ENCODE measurements at places on chromosomes 5 and 9.

GRCh38 chr5:81788329-81788728 lies 37.4 kb upstream of the SSBP2 start:
- DNase-seq = no peak

DNA sequence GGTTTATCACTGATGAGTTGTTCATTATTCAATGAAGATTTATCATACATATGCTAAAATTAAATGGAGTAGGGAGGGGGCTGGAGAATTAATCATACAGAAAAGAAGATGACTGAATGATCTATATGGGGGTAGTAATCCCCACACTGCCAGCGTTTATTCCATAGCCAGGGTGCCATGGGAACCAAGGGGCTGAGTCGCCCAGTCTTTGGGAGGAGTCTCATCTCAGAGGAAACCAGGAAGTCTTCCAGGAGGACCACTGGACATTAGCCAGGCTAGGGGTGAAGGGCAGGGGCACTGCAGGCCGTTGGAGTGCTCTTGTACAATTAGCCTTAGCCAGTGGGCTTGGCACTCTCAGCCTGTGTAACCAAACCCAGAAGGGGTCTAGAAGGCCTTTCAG lies 226.5 kb downstream of the ARL15 start:
- no peak for DNase-seq

DNA sequence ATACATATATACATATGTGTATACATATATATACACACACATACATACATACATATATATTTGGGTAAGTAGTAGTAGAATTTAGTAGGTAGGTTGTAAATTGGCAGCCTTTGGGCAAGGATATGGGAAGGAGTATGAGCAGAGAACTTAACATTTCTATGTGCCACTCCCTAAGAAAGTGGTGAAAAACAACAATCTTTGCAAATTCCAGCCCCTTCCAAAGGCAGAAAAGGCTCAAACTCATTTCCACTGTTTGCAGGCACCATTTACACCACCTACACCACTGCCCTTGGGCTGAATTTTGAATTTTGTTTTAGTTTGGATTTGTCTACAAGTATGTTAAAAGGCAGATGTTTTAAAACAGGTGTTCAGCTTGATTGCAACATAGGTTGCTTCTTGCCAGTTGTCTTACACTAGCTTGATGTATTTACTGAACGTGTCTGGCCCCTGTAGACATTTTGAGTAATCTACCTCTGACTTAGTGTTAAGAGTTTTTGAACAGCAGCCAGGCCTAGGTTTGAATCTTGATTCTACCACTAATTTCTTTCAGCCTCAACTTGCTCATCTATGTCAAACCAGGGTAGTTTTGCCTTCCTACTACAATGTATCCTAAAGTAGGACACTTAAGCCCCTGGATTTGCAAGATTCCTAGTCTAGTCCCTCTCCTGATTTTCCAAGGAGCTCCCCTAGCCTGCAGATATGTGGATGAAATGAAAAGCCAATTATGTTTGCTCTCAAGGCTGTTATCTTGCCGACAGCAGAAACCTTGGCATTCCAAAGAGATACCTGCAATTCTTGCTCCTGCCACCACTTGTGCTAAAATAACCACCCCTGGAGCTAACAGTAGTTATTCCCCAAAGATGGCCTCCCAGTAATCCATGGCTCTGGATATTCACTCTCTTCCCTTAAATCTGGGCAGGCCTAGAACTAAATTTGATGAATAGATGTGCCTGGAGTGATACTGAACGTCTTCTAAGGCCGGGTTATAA lies 156.2 kb upstream of the SLC44A1 start:
- no peak for DNase-seq

- no peak for DNase-seq
These were observed 1143.8 kb downstream of the MAT2B start for GRCh38 chr5:164649266-164649665.

DNA sequence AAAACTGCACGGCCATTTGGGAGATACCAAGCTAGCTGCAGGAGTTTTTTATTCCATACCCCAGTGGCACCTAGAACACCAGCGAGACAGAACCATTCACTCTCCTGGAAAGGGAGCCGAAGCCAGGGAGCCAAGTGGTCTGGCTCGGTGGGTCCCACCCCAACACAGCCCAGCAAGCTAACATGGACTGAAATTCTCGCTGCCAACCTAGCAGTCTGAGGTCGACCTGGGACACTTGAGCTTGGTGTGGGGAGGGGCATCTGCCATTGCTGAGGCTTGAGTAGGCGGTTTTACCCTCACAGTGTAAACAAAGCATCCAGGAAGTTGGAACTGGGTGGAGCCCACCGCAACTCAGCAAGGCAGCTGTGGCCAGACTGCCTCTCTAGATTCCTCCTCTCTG lies 108.9 kb upstream of the CHD1 start:
- no peak for DNase-seq

GRCh38 chr9:9341203-9341602 lies 1271.6 kb downstream of the PTPRD start:
- no peak for DNase-seq

DNA sequence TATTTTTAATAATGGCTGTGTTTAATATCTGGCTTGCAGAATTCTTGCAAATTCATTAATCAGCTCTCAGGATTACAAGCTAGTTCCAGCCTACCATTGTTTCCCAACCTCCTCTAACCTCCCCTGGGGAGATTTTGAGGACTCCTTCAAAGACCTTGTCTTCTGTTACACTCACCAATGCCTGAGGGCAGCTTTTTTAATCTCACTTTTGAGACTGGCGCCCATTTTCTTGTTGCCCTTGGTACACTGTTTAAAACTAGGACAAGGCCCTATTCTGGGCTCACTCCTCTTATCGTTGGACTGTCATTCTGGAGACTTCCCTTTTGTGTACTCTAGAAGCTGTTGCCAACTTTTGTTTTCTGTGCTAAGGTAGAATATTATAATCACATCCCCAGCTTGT lies 13.6 kb upstream of the EQTN start:
- no peak for DNase-seq

- DNase-seq = no peak
These were observed 208.8 kb downstream of the SAXO1 start for GRCh38 chr9:18824095-18824666.

DNA sequence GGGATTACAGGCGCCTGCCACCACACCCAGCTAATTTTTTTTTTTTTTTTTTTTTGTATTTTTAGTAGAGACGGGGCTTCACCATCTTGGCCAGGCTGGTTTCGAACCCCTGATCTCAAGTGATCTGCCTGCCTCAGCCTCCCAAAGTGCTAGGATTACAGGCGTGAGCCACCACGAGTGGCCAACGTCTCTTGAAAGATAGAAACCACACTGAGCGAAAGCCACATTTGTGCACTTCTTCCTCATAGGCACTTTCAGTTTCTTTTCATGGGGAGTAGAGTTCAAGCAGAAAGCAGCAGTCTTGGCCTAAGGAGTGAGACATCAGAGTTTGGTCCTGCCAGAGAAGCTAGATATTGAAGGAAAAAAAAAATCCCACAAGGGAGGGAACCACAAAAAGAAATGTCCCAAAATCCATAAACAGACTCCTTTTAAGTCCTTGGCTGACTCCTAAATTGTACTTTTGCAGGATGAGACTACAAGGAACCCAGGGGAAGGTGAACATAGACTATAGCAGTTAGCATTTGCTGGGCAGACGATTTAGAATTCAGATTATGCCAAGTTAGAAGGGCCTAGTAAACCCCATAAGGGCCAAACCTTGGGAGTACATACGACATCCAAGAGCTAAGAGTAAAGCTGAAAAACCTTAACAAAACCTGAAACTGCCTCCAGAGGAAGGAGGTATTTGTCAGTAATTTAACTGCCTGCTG lies 43.9 kb upstream of the GLIPR2 start:
- DNase-seq = no peak

- DNase-seq = no peak
These were observed 283.8 kb downstream of the NTRK2 start for GRCh38 chr9:84953252-84953773.

GRCh38 chr9:110502842-110503241 lies 76.7 kb downstream of the SVEP1 start:
- no peak for DNase-seq

- no peak for DNase-seq
These were observed 40.0 kb upstream of the SMC5 start for GRCh38 chr9:70218767-70219166.

- DNase-seq = no peak
These were observed 285.7 kb downstream of the DNAH5 start for GRCh38 chr5:13658761-13659160.

- no peak for DNase-seq
These were observed 131.1 kb upstream of the PHYKPL start for GRCh38 chr5:178363501-178364325.

- DNase-seq = no peak
These were observed 12.1 kb downstream of the SEMA5A start for GRCh38 chr5:9533562-9534364.

GRCh38 chr5:41519801-41520200 lies 9.4 kb upstream of the PLCXD3 start:
- DNase-seq = no peak

DNA sequence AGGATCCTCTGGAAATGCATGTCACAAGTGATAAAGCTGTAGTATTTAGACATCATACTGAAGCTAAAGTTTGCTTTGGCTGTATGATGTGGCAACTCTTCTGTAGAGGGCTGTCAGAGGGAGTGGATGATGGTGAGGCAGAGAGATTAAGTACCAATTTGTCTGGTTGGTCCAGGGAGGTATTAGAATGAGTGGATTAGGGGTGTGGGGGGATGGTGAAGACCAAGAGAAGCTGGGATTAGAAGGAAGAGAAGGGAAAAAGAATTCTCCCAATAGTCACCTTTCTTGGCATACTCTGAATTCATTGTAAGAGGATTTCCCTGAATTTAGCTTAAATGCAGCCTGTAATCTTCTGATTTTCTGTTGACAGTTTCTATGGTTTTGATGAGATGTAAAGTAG lies 3.6 kb downstream of the PCDHAC2 start:
- DNase-seq = no peak

DNA sequence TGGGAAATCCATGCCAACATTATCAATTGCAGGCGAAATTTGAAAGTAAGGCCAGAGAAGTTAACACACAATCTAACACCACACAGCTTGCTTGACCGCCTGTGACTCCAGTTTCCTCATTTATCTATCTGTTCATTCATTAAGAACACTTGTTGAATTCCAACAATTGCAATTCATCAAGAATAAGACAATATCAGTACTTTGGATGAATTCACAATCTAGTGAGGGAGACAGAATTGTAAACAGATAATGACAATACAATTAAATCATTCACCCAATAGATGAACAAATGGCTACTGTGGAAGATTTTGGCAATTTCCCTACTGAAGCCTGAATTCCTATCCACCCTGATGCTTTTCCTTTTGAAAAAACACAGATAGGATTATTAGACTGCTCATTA lies 181.6 kb downstream of the TRIM36 start:
- DNase-seq = no peak

DNA sequence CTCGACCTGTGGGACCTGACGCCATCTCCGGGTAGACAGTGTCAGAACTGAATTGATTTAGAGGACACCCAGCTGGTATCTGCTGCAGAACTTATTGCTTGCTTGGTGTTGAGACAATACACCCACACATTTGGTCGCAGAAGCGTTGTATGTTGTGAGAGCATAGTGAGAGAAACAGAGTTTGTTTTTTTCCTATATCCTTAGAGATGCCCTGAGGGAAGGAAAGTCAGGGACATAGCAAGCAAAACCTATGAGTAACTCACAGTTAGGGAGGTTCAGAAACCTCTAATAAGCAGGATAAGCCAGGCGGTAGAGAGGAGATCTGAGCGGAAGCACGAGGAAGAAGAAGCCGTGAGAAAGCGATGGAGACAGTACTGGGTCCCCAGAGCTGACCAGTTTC lies 59.8 kb downstream of the PTCD2 start:
- no peak for DNase-seq

- DNase-seq = no peak
These were observed 93.0 kb downstream of the PHF2 start for GRCh38 chr9:93669116-93669957.

GRCh38 chr5:137231540-137231939 lies 267.6 kb downstream of the SPOCK1 start:
- no peak for DNase-seq

GRCh38 chr9:37617832-37618231 lies 25.4 kb upstream of the TOMM5 start:
- DNase-seq = no peak

- no peak for DNase-seq
These were observed 143.3 kb upstream of the LMX1B start for GRCh38 chr9:126470241-126470993.

- DNase-seq = no peak
These were observed 555.3 kb upstream of the ARRDC3 start for GRCh38 chr5:91938441-91938840.

GRCh38 chr9:97660847-97661246 lies 27.2 kb downstream of the NCBP1 start:
- DNase-seq = no peak

- no peak for DNase-seq
These were observed 67.5 kb upstream of the CKMT2 start for GRCh38 chr5:81165493-81166119.

DNA sequence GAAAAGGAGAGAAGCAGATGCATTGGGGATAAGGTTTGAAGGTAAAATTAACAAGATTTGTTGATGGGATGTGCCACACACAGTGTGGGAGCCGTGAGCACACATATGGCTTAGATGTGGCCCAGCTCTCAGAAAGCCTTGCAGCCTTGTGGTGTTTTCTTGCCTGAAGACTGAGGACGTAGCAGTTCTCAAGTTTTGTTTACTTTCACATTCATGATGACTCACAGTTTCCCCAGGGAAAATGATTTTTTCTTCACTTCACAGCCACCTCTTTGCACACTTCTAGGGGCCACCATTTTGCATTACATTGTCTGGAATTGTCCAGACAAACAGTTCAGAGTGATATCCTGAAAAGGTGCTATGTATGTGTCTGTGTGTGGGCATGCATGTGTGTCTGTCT lies 126.2 kb downstream of the BASP1 start:
- no peak for DNase-seq

GRCh38 chr5:54440456-54440893 lies 15.0 kb upstream of the HSPB3 start:
- DNase-seq = no peak

DNA sequence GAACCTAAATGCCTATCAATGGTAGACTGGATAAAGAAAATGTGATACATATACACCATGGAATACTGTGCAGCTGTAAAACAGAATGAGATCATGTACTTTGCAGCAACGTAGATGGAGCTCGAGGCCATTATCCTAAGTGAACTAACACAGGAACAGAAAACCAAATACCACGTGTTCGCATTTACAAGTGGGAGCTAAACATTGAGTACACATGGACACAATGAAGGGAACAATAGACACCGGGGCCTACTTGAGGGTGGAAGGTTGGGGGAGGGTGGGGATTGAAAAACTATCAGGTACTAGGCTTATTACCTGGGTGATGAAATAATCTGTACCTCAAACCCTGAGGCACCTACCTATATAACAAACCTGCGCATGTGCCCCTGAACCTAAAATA lies 22.4 kb upstream of the DEPDC1B start:
- no peak for DNase-seq

- no peak for DNase-seq
These were observed 71.0 kb upstream of the ST8SIA4 start for GRCh38 chr5:100974082-100974481.

DNA sequence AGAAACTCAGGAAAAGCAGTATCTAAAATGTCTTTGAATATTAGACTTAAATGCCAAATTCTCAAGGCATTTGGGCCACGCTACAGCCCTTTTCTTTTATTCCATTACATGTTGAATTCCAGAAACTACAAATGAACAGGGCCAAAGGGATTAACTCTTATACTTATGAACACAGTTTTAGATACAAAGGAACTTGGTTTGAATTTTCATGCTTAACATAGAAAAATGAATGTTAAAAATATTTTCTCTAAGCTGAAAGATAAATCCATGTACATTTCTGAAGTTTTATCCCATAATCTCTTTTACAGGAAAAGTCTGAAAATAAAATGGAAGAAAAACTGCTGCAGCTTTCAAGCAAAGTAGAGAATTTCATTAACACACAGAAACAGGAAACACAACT lies 56.8 kb downstream of the FAM81B start:
- DNase-seq = no peak

Data from cerebellar nuclear complex (tissue), 1 donor.